ENCODE measurements at places on chromosomes 11 and 22.

GRCh38 chr22:26401726-26402125, 27.3 kb upstream of the ASPHD2 start:
- no peak for DNase-seq

GRCh38 chr22:37230673-37231405, 13.2 kb downstream of the RAC2 start:
- no peak for DNase-seq

DNA sequence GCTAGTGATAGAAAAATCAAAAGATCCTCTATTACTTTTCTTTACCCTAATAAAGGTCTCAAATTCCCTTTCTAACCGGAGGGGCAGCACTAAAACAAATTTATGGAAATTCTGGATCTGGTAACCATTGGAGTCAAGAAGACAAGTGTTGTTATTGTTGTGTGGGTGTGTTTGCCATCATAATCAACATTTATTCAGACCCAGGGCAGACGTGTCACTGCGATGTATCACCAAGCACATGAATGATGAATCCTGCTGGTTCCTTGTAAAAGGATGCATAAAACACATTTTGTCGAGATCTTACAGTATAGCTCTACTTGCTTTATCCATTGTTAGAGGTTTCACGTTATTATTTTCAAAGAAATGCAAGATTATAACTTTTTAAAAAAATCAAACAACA, 12.1 kb upstream of the FJX1 start:
- DNase-seq = no peak

GRCh38 chr11:46370253-46370652, 11.2 kb upstream of the MDK start:
- no peak for DNase-seq

DNA sequence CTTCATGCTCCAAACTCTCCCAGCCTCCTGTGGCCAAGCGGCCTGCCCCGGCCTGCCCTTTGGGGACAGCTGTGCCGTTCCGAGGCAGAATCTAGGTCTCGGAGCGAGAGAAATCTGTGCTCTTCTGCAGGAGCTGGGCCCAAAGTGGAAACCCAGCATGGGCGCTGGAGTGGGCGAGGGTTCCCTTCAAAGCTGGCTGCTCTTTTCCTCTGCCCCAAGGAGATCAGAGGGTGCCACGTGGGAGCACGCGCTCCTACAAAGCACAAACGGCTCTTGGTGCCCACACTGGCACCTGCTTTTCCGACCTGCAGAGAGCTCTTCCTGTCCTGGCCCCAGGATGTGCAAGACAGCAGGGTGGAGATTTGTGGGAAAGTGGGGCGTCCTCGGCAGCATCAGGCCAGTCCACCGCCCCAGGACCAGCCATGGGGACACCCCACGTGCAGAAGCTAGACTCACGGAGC, 6.9 kb downstream of the OSBPL5 start:
- no peak for DNase-seq

DNA sequence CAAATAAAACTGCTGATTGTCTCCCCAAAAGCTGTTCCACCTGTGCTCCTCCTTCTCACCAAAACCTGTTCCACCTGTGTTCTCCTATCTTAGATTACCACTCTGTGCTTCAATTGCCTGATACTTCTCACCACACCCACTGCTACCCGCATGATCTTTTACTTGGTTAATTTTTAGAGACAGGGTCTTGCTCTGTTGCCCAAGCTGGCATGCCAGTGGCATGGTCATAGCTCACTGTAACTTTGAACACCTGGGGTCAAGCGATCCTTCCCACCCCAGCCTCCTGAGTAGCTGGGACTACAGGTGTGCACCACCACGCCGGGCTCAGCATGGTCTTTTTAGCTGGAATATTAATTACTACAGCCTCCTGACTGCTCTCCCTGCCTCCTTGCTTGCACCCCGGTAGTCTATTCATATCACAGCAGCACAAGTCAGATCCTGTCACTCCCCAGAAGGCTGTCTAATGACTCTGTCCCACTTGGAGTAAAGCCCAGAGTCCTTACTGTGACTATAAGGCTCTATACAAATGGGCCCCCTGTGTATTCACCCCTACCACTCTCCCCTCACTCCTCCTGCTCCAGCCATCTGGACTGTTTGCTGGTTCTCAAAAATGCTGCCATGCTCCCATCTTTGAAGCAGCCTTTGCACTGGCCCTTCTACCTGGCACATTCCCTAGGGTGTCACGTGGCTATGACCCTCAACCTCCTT, 3.5 kb downstream of the C11orf91 start:
- DNase-seq = no peak

GRCh38 chr22:22753526-22754267, 109.3 kb downstream of the GGTLC2 start:
- no peak for DNase-seq

DNA sequence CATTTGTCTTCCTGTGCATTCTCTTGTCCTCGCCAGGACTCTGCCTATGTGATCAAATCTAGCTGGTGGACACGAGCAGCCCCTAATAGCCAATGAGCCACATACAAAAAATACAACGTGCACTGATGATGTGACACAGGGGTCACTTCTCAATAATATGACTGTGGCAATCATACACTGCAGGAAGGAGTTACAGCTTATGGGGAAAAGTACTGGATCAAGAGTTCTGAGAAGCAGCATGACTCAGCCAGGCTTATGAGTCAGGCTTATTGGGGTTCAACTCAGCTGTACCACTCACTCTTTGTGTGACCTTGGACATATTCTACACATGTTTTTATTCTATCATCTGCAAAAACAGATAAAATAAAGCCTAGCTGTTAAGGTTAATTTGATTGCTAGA, 889.4 kb upstream of the TENM4 start:
- DNase-seq = no peak

- no peak for DNase-seq
These were observed 6.8 kb downstream of the SAC3D1 start for GRCh38 chr11:65047581-65048422.

DNA sequence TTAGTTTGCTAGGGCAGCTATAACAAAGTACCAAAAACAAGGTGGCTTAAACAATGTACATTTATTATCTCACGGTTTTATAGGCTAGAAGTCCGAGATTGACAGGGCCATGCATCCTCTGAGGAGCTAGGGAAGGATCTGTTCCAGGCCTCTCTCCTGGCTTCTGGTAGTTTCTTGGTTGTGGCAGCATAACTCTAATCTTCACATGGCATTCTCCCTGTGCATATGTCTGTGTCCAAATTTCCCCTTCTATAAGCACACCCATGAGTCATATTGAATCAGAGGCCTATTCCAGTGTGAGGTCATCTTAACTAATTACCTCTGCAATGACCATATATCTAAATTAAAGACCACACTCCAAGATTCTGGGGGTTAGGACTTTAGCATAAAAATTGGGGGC, 31.3 kb upstream of the MMP13 start:
- no peak for DNase-seq

DNA sequence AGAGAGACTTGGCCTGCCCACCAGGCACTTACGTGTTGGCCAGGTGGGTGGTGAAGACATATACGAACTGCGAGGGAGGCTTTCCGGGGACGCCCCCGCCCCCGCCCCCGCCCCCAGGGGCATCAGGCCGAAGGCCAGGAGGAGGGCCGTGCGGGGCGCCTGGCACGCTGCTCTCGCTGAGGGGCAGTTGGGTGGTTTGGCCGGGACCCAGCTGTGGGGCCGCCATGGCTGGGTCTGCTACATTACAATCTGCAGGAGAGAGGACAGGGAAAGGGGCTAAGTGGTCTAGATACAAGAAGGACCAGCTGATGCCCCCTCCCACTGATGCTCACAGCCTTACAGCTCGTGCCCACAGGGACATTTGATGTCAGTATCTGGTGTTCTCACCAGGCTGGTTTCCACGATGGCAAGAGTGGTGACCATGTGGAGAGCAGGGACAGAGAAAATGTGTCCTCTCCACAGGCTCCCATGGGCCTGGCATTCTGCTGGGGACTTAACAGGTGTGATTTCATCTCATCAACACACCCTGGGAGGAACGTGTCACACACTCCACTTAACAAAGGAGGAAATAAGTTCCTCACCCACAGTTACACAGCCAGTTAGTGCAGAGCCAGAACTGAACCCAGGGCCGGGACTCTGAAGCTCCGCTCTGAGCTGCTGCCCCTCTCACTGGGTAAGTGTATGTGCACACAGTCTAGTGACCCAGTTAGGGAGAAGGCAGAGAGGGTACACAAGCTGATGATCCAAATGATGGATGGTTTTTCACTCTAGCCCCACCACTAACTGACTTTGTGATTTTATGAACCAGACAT, 19.7 kb downstream of the CXCR5 start:
- DNase-seq = no peak

DNA sequence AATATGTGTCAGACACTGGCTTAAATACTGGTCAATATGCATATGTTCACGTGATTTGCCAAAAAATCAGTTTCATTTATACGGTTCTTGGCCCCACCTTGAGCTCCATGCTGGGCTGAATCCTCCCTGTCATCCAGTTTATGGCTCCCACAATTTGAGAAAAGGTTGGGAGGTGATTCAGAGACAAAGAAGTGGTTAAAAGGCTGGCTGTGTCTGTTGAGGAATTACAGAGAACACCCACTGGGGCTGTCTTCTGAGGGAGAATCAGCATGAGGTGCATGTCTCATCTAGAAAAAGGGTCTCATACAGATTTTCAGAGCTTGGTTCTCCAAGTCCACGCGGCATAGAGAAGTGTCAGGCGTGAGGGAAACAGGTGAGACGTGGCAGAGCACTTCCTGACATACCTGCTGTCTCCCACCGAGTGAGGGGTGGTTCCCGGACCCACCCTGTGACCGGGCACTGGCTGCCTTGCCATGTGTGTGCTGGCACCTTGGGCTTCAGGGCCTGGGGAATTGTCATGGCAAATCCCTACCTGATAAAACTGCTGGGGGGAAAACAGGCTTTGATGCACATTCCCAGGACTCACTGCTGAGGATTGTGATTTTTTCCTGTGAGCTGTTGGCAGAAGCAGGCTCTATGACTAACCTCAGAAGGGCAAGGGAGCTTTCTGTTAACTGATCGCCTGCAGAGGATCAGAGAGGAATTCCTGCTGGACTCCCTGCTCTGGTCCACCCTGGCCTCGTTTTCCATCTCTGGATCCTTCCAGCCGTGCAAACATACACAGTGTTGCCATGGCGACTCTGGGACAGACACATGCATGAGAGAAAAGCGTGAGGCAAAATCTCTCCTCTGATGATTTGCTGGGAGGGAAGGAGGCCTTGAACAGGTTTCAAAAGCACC, 223.6 kb downstream of the ADAMTS15 start:
- DNase-seq = no peak

GRCh38 chr11:2919188-2919587, 10.0 kb downstream of the PHLDA2 start:
- DNase-seq = no peak

GRCh38 chr11:60710482-60710881, 11.1 kb downstream of the MS4A8 start:
- DNase-seq = no peak

- DNase-seq = no peak
These were observed 10.8 kb upstream of the CALCB start for GRCh38 chr11:15062599-15062998.

- no peak for DNase-seq
These were observed 11.0 kb upstream of the OR10D3 start for GRCh38 chr11:124172101-124172500.

DNA sequence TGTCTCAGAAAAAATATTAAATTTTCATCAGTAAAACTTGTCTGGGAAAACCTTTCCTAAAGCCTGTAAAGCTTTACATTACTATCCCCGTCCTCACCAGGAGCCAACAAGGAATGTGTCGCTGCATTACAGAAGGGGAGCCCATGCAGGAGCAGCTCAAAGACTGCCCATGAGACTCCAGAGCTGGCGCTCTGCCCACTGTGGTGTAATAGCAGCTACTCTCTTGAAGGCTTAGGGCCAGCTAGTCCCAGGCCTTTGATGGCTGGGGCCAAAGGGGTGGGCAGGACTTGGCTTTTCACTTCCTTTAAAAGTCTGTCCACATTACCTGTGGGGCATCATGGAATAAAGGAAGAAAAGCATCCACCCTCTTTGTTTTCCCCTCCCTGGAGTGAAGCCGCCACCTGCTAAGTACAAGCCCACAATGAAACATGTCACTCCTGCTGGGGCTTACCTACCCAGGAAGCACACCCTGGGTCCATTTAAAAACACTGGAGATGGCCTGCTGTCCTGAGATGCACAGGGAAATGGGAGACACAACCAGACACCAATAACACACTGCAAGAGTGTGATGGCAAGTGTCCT, 150.7 kb downstream of the ADAMTS15 start:
- DNase-seq = no peak

GRCh38 chr11:128367573-128367972, 219.8 kb downstream of the ETS1 start:
- no peak for DNase-seq

DNA sequence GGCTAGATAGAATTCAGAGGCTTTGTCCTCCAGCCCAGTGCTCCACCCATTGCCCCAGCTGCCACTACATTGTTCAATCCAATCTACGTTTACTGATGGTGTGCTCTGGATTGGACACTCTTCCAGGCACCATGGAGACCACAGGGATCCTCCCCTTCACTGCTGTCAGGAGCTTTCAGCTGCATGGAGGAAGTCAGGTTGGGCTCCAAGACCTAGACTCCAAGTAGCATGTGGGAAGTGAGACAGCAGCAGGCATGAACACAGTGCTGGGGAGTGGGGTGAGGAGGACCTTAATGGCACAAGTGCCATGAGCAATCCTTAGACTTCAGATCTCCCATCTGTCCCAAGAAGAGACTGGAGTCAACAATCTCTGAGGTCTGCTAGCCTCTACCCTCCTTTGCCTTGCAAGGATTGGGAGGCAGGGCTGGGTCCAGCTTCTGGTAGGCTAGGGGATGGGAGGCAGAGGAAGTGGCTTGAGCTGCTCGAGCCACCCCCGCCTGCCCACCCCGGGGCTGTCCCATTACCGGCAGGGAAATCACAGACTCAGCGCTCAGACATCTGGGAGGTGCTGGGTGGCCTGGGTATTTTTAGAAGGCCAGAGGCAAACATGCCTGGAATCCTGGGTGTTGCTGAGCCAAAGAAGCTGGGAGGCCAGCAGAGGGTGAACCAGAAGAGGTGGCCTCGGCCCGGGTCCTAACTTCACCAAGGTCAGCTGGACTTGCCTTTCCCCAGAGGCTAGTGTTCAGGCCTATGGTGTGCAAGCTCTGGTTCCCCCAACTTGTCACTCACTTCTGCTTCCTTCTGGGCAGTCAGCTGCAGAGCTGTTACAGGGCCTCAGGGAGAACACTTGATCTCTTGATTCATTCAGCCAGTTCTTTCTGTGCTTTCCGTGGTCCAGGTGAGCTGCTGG, 15.2 kb upstream of the FCHSD2 start:
- DNase-seq = no peak

- DNase-seq = no peak
These were observed 39.3 kb downstream of the PDGFB start for GRCh38 chr22:39205344-39206021.

DNA sequence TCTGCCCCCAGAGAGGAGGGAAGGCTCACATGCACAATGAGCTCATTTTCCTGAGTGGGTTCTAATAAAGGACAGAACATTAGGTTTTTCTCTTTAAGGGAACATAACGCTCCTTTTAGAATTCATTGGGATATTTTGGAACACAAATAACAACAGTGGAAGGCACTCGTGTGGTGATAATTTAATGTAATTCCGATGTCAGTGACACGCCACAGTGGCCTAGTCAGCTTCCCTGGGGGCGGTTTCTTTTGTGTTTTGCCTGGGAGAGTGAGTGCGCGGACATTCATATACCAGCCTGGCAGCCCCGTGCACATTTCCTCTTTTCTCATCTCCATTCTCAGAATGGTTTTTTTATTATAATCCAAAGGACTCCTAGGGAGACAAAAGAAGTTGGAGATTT, 41.1 kb downstream of the SEZ6L start:
- no peak for DNase-seq

Data from cortex of kidney (tissue), 1 donor.